ENCODE measurements at places on chromosomes 6 and 20.

- DNase-seq, result no peak
Observed at GRCh38 chr6:4041480-4041879, 37.5 kb downstream of the FAM217A start.

DNA sequence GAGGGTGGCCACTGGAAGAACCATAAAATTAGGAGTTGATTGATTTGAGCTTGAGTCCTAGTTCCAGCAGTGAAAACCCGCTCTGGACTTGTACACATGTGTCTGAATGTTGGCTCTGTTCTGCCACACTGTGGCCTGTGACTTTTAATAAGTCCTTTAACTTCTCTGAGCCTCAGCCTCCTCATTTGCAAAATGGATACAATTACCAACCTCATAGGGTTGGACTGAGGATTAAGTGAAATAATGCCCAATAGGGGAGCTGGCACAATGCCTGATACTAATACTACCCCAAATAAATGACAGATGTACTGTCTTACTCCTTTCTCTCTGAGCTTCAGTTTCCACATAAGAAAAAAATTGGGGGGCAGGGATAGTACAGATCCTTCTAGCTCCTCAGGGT, 92.6 kb upstream of the RIPOR2 start:
- no peak for DNase-seq

DNA sequence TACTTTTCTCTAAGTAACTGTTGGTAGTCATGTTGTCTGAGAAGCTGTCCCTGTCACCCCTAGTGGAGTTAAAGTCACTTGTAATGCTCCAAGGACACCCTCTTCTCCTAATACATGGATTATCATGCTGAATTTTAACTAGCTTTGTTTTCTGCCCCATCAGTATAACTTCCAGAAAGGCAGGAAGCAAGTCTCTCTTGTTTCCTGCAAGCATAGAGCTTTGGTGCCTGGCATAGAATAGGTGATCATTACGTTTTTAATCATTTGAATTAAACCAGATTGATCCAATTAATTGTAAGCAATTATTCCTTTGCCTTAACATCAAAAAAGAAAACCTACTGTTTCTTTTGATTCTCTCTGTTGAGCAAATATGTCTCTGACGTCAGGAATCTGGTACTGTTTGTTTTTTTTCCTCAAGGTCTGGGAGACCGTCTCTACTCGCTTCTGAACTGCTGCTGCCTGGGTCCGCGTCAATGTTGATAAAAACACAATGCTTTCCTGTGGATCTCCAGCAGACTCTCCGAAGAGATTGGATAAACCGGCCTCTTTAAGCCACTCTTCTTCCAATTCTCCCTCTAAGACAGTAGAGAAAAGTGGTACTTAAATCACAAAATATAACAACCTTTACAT, 71.8 kb downstream of the ARHGAP18 start:
- DNase-seq, result no peak

DNA sequence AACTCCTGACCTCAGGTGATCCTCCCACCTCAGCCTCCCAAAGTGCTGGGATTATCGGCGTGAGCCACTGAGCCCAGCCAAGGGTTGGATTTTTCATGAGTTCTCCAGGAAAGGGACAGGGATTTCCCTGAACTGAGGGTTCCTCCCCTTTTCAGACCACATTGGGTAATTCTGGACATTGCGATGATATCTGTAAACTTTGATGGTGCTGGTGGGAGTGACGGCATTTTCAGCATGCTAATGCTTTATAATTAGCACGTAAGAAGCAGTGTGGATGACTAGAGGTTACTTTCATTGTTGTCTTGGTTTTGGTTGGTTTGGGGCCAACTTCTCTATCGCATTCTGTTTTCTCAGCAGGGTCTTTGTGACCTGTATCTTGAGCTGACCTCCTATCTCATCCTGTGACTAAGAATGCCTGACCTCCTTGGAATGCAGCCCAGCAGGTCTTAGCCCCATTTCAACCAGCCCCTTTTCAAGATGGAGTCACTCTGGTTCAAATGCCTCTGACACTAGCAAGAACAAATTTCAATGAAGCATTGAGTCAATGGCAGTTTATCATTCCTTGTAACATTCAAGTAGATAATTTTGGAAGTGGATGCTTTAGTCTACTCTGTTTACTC, 156.5 kb downstream of the TTLL2 start:
- DNase-seq, result no peak

GRCh38 chr20:58102261-58102660, 126.2 kb downstream of the ANKRD60 start:
- no peak for DNase-seq

GRCh38 chr20:49811825-49812506, 662 bp upstream of the SLC9A8 start:
- no peak for DNase-seq

DNA sequence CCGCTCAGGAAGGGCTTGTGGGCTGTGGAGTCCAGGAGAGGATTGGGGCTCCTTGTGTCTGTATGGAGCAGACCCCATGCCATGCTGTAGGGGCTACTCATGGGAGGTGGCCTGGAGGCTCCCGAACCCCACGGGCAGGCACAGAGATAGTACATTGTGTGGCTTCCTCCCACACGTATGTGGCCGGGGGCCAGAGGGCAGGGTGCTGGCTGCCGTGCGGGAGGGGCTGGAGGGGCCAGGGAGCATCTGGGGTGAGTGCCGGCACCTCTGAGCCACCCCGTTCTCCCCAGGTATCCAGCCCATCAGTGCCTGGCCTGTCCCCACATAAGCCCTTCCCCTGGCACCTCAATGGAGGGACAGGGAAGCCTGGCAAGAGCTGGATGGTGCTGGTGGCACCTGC, 7.6 kb downstream of the RBBP8NL start:
- no peak for DNase-seq

DNA sequence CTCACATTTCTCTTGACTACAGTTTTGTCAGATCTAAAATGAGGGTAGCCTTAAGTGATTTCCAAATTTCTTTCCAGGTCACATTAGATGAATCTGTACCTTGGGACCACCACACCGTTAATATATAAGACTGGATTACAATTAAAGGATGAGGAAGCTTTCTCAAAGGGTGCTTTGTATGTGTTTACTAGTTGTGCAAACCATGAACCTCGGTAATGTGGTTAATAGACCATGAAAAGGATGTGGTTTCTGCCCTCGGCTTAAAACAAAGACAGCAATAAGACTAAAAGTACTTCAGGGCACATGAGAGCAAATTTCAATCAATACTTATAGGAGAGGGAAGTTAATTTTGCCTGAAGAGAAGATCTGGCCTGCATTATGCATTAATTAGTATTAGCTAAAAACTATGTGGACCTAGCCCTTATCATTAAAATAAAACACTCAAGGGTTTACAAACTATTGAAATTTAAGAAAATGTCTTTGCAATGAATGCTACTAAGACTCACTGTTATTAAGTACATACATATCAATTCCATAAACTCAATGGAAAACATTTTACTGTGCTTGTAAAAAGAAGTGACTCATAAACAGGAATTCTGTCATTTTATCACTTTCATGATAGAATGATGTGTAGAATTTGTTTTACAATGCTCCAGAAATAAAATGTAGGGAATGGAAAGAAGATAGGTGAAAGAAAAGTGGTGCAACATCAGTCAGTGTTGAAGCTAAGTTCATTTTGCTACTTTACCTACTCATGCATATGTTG, 936 bp upstream of the TMX4 start:
- no peak for DNase-seq

GRCh38 chr6:16909658-16910360, 148.5 kb upstream of the ATXN1 start:
- DNase-seq, result no peak

- no peak for DNase-seq
Observed at GRCh38 chr20:23614163-23614562, 8.4 kb upstream of the CST9 start.

DNA sequence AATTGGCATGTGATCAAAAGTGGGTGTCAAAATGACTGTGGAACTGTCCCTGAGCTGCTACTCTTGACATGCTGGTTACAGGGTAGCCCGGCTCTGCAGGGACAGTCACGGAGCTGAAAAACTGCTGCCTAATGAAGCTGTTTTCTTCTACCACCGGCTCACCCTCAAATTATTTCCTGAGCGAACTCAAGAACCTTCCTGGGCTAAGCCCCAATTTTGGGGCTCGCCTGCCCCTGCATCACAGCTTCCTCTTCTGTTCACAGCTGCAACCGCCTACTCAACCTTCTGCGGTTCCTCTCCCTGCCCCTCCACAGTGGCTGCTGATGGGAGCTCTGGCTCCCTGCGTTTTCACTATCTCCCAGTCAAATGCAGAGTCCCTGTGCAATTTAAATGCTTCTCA, 110.8 kb upstream of the MLN start:
- DNase-seq, result no peak
